ENCODE measurements at places on chromosomes 11 and 22.

DNA sequence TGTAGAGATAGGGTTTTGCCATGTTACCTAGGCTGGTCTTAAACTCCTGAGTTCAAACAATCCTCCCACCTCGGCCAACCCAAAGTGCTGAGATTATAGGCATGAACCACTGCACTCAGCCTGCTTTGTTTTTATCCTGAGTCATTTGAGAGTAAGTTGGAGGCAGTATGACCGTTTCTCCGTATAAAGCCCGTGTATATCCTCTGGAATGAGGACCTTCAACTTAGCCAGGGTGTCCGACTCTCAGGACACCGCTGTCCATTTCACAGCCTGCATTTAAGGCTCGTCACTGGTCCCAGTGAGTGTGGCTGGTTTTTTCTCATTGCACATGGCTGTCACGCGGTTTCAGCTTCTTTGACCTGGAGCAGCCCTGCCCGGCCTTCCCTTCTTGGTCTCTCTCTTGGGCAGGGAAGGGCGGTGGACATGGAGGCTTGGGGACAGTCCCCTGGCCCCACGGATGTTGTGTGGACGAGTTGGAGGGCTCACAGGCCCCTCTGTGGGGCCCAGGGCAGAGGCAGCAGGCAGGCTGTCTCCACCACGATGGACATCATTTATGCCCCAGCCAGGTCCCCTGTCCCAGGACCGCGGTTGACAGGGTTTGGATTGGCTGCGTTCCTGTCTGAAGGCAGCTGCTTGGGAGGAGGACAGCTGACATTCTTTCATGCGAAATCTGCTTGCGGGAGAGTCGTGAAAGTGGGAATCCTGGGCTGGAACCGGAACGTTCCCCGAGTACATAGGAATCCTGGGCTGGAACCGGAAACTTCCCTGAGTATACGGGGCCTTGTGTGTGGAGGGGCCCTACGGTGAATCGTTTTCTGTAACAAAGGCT is 93.3 kb downstream of the KCNQ1 start:
- peaks cover 13% of the 10 kb centered on the region for H3K4me1 ChIP-seq
- H3K27me3 ChIP-seq = peaks cover 5% of the 10 kb centered on the region
- H3K36me3 ChIP-seq = no peaks in the 10 kb centered on the region
- no peak for DNase-seq
- H3K4me3 ChIP-seq = no peak overlapping the region

GRCh38 chr11:71255800-71256479 is 3.6 kb upstream of the SHANK2 start:
- peaks cover 23% of the 10 kb centered on the region for H3K27me3 ChIP-seq
- no peak overlapping the region for H3K4me3 ChIP-seq
- DNase-seq = no peak
- H3K4me1 ChIP-seq = peaks cover 12% of the 10 kb centered on the region
- H3K36me3 ChIP-seq = no peaks in the 10 kb centered on the region

DNA sequence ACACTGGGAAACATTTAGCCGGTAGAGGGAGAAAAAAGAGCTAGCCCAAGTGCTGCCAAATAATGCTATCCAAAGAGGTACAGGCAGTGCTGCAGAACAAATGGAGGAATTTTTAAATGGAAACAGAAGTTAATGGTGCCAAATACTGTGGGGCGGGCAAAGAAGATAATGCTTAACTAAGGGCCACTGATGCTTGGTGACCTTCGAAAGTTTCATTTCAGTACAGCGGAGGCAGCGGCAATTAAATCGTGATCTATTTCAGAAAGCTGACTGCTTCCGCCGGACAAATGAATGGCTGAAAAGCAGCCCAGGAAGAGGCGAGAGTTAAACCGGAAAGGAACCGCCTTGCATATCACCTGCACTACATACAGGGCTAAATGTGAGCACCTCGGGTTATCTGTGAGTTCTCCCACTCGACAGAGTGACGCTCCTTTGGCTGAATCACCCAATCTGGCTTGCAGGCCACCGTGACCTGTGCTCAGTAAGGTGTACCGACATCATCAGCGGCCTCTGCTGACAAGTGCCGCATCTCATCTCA is 42.1 kb downstream of the CADM1 start:
- H3K27ac ChIP-seq = no peak overlapping the region
- no peak overlapping the region for H3K4me3 ChIP-seq
- peaks cover 28% of the 10 kb centered on the region for H3K4me1 ChIP-seq
- no peaks in the 10 kb centered on the region for H3K27me3 ChIP-seq
- no peaks in the 10 kb centered on the region for H3K36me3 ChIP-seq

GRCh38 chr22:22037229-22037628 is 54.6 kb upstream of the TOP3B start:
- H3K36me3 ChIP-seq = no peaks in the 10 kb centered on the region
- H3K27ac ChIP-seq = no peak overlapping the region
- H3K4me1 ChIP-seq = peaks cover 12% of the 10 kb centered on the region
- no peak overlapping the region for H3K4me3 ChIP-seq
- no peak for DNase-seq

- no peaks in the 10 kb centered on the region for H3K27me3 ChIP-seq
- H3K4me1 ChIP-seq = peaks cover 12% of the 10 kb centered on the region
- no peak overlapping the region for H3K4me3 ChIP-seq
- no peak for DNase-seq
- H3K36me3 ChIP-seq = no peaks in the 10 kb centered on the region
Observed at GRCh38 chr11:17850336-17850735, 115.8 kb downstream of the KCNC1 start.

DNA sequence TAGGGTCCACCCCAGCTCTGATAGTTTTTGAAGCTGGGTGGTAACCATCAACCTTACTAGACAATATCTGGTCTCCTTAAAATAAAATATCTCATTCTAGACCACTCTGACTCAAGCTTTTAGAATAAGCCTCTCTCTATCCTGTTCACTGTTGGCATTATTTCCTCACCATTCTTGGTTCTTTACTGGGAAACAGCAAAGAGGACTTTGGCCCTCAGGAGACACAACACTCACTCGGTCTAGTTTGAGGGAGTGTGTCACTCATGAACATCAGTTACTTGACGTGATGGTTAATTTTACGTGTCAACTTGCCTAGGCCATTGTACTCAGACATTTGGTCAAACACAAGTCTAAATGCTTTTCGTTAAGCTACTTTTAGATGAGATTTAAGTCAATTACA is 110.6 kb downstream of the FAM76B start:
- no peak for DNase-seq
- no peaks in the 10 kb centered on the region for H3K27me3 ChIP-seq
- H3K4me1 ChIP-seq = no peaks in the 10 kb centered on the region

DNA sequence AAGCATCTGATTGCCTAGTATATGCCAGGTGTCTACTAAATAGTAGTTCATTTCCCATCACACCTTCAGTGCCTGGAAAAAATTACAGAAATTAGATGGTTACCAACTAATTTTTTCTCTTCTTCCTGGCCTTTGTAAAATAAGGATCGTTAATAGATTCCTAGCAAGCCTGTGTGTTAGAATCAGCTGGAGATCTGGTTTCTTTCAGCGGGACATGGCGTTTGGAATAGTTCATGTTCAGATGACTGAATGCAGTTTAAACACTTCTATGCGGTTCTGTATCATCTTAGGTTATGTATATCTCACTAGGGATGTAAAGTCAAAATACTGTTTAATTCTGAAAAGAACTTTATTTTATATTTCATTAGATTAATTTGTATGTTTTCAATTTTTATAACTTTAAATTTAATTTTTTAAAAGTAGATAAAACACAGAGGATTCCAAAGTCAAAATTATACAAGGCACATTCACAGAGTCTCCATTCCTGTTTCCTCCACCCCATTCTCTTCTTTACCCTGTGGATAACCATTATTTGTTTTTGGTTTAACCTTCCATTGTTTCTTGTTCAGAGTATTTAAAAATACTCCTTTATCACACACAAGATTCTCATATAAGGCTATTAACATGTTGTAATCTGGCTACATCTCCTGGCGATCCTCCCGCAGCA is 132.8 kb downstream of the ATXN10 start:
- peak overlapping the region; percentile 88 for H3K27ac ChIP-seq
- H3K36me3 ChIP-seq = peaks cover 6% of the 10 kb centered on the region
- DNase-seq = no peak
- H3K4me1 ChIP-seq = peaks cover 31% of the 10 kb centered on the region
- H3K4me3 ChIP-seq = no peak overlapping the region
- no peaks in the 10 kb centered on the region for H3K27me3 ChIP-seq

GRCh38 chr11:120153221-120153620 is 15.3 kb upstream of the TRIM29 start:
- H3K4me1 ChIP-seq = no peaks in the 10 kb centered on the region
- H3K27me3 ChIP-seq = peaks cover 12% of the 10 kb centered on the region
- no peak overlapping the region for H3K27ac ChIP-seq

GRCh38 chr11:60641940-60642339 is 57.5 kb upstream of the MS4A8 start:
- no peaks in the 10 kb centered on the region for H3K4me1 ChIP-seq
- DNase-seq = no peak
- no peak overlapping the region for H3K27ac ChIP-seq
- H3K36me3 ChIP-seq = no peaks in the 10 kb centered on the region
- H3K4me3 ChIP-seq = no peak overlapping the region

- H3K4me3 ChIP-seq = no peak overlapping the region
- no peak for DNase-seq
- peaks cover 36% of the 10 kb centered on the region for H3K27me3 ChIP-seq
Observed at GRCh38 chr11:130216591-130217132, 57.1 kb downstream of the ST14 start.

DNA sequence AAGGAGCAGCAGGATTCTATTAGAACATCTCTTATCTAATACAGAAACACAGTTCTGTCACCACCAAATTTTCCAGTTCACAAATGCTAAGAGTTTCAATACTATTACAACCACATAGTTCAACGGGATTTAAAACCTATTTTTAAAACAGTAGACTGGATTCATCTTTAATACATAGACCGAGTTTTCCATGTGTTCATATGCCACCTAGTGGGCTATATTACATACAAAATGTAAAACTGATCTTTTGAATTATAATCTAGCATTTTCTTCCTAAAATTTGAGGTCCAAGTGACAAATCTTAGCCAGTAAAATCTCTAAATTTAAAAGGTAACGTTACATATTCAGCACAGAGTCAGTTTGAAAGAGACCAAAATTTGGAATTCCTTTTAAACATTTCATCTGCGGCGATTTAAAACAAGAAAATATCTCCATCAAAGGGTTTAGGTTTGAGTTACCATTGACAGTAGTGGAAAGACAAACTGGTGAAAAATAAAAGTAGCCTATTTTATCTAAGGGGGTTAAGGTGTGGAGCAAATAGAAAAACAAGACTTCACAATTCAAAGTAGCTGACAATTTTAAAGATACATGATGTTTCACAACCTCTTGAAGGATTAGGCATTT is 269.3 kb upstream of the MPPED2 start:
- H3K27ac ChIP-seq = no peak overlapping the region
- no peak overlapping the region for H3K4me3 ChIP-seq

DNA sequence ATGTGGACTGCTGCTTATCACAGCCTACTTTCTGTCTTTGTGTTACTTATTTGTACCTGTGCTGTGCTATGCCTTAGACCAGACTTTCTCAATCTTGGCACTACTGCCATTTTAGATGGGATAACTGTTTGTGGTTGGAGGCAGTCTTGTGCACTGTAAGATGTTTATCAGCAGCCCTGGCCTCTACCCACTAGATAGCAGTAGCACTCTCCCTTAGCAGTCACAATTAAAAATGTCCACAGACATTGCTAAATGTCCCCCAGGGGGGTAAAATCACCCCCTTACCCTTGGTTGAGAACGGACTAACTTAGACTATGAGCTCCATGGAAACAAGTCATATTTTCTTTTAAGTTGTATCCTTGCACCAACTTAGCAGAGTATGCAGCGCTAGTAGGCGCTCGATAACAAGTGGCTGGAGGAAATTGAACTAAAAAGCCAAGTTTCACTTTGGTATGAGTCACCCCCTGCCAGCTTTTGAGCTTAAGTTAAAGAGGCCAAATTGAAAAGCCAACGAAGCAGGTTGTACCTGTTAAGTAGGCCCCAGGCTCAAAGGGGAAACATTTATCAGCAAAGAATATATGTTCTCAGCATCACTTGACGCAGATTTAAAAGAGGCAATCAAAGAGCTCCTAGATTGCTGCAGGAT is 304.8 kb upstream of the SORL1-AS1 start:
- no peak for DNase-seq
- H3K4me3 ChIP-seq = no peak overlapping the region
- peaks cover 6% of the 10 kb centered on the region for H3K27me3 ChIP-seq
- no peaks in the 10 kb centered on the region for H3K4me1 ChIP-seq

GRCh38 chr11:62905296-62905695 is 15.9 kb downstream of the CHRM1 start:
- H3K27me3 ChIP-seq = peaks cover 12% of the 10 kb centered on the region
- no peaks in the 10 kb centered on the region for H3K36me3 ChIP-seq
- DNase-seq = no peak
- H3K27ac ChIP-seq = no peak overlapping the region

GRCh38 chr22:21591695-21592094 is 24.2 kb downstream of the UBE2L3 start:
- DNase-seq = no peak
- no peak overlapping the region for H3K4me3 ChIP-seq
- H3K36me3 ChIP-seq = peaks cover 21% of the 10 kb centered on the region

GRCh38 chr22:45483918-45484499 is 18.7 kb upstream of the FBLN1 start:
- no peaks in the 10 kb centered on the region for H3K27me3 ChIP-seq
- DNase-seq = no peak
- H3K27ac ChIP-seq = no peak overlapping the region

DNA sequence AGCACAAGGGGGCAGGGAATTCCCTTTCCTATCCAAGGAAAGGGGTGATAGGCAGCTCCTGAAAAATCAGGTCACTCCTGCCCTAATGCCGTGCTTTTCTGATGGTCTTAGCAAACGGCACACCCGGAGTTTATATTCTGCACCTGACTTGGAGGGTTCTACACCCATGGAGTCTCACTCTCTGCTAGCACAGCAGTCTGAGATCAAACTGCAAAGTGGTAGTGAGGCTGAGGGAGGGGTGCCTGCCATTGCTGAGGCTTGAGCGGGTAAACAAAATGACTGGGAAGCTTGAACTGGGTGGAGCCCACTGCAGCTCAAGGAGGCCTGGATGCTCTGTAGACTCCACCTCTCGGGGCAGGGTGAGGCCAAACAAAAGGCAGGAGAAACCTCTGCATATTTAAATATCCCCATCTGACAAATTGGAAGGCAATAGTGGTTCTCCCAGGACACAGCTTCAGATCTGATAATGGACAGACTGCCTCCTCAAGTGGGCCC is 194.7 kb downstream of the OR4A47 start:
- no peak overlapping the region for H3K27ac ChIP-seq
- DNase-seq = no peak
- H3K4me3 ChIP-seq = no peak overlapping the region
- no peaks in the 10 kb centered on the region for H3K4me1 ChIP-seq

DNA sequence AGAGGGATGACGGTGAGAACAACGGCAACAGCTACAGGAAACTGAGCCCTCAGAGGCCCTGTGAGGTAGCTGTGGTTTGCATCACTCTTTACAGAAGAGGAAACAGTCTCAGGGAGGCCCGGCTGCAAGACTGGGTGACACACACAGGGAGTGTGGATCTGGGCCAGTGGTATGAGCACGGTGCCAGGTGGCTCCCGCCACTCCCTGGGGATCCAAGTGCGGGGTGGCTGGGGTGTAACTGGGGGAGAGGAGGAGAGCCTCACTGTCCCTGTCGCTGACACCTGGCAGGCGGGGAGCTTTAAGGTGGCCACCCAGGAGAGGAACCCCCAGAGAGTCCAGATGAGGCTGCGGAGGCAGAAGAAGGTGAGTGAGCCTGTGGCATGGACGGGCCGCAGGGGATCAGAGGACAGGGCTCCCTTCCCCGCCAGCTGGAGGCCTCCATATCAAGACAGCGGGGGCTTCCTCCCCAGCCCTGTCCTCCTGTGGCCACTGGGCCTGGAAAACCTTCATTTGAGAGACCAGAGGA is 5.6 kb downstream of the RGL4 start:
- H3K27me3 ChIP-seq = no peaks in the 10 kb centered on the region
- no peak overlapping the region for H3K4me3 ChIP-seq
- peaks cover 12% of the 10 kb centered on the region for H3K36me3 ChIP-seq
- H3K4me1 ChIP-seq = peaks cover 16% of the 10 kb centered on the region
- H3K27ac ChIP-seq = no peak overlapping the region
- peak; percentile 22 for DNase-seq
